ENCODE measurements at places on chromosomes 4 and X.

GRCh38 chr4:119982756-119983155 is 83.9 kb downstream of the MAD2L1 start:
- DNase-seq, result no peak

- peak; percentile 7 for DNase-seq
These were observed 377.1 kb upstream of the HS3ST1 start for GRCh38 chr4:11805842-11806241.

DNA sequence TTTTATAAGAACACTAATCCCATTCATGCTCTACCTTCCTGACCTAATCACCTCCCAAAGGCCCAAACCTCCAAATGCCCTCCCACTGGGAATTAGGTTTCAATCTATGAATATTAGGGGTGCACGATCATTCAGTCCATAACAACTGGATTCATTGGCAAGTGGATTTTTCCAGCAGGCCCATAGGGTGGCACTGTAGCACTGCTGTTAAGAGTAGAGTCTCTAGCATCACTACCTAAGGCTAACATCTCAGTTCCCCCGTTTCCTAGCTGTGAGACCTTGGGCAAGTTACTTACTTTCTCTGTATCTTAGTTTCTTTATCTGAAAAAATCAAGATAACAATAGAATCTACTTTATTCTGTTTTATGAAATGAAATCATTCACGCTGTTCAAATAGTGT is 315.8 kb downstream of the STIM2 start:
- DNase-seq, result peak; percentile 21

DNA sequence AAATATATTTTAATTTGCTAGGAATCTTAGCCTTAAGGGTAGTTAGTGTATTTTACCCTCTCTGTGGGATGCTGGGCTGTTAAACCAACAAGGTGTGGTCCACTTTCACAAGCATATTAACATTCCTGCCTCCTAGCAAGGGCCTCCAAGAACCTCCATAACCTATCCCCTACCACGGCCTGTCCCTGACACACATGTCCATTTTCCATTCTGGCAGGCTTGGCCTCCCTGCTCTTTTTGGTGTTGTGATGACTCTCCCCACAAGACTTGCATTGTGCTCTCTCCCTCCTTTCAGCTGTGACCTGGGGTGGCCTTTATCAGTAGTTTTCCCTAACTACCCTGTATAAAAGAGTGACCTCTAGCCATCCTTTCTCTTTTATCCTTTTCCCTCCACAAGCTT is 120.2 kb downstream of the KLHL8 start:
- no peak for DNase-seq

GRCh38 chr4:123468479-123469031 is 72.0 kb downstream of the SPRY1 start:
- DNase-seq, result no peak

- DNase-seq, result no peak
These were observed 241.4 kb upstream of the CNKSR2 start for GRCh38 chrX:21132686-21133393.

DNA sequence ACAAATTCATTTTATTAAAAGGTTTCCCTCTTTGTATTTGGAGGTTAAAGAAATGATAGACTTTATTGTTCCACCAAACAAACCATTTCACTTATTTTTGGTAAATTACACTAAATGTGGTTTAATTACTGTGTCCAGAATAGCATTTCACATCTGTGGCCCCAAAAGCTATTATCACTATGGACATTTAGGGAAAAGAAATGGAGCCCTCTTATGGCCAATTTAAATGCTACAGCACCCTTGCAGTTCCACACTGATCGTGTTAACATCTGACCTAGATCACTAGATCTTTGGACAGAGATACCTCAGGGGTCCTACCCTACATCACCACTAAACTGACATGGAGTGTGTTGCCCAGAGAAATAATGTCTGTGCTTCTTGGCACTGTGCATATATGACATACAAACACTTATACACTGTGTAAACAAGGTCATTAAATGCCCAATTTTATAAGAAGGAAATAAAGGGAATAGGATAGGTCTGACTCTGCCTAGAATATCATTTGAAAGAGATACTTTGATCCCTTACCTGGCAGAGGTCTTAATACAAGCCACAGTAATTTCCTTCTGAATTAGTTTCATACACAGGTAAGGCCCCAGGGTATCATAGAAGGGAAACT is 163.9 kb downstream of the KDR start:
- DNase-seq, result peak; percentile 39

GRCh38 chrX:53281321-53281822 is at the start of gene IQSEC2:
Gene IQSEC2, minus strand, starts transcription at chrX:53281584.
- DNase-seq, result peak; percentile 55

GRCh38 chr4:97720869-97721432 is 422.3 kb downstream of the STPG2 start:
- no peak for DNase-seq

DNA sequence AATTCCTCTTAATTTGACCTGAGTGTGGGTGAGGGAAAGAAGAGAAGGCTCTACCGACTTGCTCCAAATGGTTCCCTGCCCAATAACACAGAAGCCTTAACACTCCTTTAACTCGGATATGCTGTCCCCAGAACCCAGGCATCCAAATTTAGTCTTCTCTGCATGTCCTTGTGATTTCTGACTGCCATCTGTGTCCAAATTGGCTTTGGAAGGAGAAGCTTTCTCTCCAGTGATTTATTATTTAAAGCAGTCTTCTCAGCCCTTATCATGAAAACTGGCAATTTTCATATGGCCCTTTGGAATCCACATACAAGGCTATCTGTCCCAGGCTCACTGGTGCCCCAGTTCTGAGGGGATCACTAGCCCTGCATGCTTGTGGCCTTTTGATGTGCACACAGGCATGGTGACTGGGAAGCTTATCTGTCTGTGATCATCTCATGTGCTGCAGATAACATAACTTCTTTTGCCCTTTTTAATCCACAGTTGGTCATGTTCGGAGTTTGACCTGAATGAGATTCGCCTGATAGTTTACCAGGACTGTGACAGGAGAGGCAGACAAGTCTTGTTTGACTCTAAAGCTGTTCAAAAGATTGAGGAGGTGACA is 56.7 kb downstream of the FNIP2 start:
- no peak for DNase-seq

DNA sequence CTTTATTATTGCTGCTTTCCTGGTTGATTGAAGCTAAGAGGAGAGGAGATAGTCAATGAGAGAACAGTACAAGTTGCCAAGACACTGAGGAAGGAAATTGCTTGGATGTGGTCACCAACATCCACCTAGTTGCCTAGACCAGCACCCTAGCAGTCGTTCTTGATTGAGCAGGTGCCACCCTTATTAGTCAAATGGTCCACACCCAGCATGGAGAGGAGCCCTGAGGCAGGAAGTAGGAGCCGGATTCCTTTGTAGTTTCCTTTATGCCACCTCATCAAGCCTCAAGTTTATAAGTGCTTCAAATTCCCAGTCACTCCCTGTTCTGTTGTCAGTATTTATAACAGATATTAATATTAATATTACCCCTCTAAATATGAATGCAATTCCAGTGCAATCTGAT is 19.1 kb downstream of the PAGE2 start:
- DNase-seq, result no peak

GRCh38 chr4:95289028-95289634 is 259.6 kb downstream of the UNC5C start:
- DNase-seq, result no peak

GRCh38 chrX:2549876-2550275 is 49.1 kb upstream of the DHRSX start:
- no peak for DNase-seq

DNA sequence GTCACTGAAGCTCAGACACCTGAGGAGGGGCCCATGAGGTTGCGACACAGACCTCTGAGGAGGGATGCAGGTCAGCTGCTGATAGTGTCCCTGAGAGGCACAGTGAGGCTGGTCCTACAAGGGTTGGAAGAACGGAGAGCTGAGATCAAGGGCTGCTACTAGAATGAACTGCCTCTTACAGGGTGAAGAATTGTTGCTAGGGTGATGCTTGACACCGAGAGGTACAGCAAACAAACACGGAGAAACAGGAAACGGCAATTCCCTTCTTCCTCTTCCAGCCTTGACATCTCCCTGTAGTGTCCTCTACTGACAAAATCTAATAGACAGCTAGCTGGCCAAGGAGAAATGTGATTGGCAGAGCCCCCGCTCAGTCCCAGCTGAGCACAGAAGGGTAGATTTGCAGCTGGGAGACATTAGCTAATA is 11.8 kb upstream of the HPGDS start:
- no peak for DNase-seq

DNA sequence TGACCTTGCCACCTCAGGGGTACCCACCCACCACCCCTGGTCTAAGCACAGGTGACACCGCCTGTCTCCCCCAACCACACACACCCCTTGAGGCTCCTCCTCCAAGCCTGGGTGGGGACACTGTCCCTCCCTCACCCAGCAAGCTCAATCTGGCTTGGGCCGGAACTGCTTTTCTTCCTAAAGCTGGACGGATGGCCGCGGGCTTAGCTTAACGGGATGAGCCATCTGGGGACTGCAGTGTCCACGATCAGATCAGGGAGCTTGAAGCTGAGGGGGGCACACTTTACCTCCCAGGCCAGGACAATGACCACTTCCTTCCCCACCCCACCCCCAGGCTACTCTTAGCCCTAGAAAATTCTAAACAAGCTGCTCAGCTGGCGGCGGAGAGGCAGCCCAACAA is 1.0 kb upstream of the SLC6A8 start:
- no peak for DNase-seq
